ENCODE measurements at places on chromosomes 2 and 18. TPM values are rescaled to one million over a fixed set of nuclear protein-coding genes. Genes with fewer than 3 reads are reported as not detected.

- no peak for DNase-seq
Measured at GRCh38 chr18:65808759-65809158, 57.9 kb downstream of the CDH7 start.

DNA sequence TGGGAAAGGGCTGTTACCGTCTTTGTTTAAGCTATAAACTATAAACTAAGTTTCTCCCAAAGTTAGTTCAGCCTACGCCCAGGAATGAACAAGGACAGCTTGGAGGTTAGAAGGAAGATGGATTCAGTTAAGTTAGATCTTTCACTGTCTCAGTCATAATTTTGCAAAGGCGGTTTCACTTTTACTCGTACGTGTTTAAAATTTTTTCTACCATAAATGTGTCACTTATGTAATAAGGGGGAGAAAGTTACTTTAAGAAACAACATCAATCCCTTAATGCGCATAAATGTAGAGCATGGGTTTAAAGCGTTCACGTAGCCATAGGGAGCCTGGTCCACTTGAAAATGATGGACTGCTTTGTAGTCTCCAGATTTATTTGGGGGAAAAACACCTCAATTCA is 71.3 kb downstream of the SNORC start:
- no peak for DNase-seq

- no peak for DNase-seq
Measured at GRCh38 chr18:47247416-47248114, 3.9 kb downstream of the SKOR2 start.

DNA sequence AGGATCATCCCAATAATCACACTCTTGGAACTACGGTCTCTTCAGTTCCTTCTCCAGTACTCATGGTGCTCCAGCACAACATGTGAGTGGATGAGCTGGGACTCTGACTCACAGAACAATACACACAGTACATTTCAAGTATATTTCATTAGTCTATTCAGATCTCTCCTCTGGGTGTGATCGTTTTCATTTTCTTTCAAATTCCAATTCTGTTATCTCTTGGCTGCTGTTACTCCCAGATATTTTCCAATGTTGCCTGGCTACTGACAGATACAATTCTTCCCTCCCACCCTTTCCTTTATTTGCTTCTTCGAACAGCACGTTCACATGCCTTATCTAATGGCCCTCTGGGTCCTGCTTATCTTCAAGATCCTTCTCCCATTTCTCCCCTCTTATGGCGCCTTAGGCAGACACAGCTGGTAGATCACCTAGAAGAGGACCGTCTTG is 216.0 kb downstream of the ACKR3 start:
- no peak for DNase-seq

SNORC gene
- total RNA-seq, result 0.86 TPM

ANTXR1 gene
- 57.0 TPM for total RNA-seq

DNA sequence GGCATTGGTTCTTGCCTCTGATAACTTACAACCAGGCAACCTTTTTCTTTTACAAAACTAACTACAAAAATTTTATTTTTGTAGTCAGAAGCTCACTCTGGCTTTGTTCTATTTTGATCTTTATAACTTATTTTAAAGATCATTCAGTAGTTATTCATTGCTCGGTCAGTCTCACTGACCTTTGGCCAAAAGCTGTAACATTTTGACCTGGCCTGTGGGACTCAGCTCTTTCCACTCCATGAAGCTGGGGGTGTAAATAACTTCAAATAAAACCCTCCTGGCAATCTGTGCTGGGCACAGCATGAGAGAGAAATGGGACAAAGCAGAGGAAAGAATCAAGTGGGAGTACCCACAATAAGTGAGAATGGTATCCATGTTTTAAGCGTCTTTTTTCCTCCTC is 380.7 kb downstream of the SETBP1 start:
- DNase-seq, result no peak

GRCh38 chr2:386406-387103 is 98.7 kb upstream of the ALKAL2 start:
- no peak for DNase-seq

DNA sequence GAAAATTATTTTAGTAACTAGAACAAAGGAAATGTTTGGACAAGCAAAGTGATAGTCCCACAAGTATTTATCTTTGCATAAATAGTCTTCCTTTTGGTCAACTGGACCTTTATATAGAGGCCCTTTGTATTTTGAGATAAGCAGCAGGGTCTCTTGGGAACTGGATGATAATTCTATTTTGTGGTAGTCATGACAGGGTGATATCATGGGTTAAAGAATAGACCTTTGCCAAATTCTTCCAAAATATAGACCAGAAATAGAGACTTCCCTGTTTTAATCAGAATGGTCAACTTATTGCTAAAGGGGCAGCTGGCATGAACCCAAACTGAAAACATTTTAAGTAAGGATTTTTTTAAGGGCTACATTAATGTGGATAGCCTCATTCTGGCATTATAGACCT is 10.5 kb downstream of the PLEK start:
- DNase-seq, result no peak

- no peak for DNase-seq
Measured at GRCh38 chr18:77118256-77119090, 14.1 kb downstream of the MBP start.

DNA sequence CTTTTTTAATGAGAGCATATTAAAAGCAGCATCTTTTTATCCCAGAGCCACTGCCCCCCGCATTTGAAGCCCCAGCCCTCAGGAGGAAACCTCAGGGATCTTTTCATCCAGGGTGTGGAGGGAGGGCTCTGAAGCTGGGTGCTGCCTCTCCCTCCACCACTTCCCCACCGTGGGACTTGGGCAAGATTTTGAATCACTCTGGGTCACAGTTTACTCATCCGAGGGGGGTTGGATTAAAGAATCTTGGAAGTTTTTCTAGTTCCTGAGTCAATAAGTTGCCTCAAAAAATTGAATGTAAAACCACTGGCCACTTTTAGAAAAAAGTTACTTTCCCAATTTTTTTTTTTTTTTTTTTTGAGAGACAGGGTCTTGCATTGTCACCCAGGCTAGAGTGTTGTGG is 62.0 kb upstream of the ANKRD44 start:
- DNase-seq, result no peak

ASXL3 gene
- not detected for total RNA-seq

GRCh38 chr2:98334439-98335078 is 11.7 kb upstream of the CNGA3 start:
- peak; percentile 90 for DNase-seq

- DNase-seq, result no peak
Measured at GRCh38 chr2:239729681-239730566, 295.2 kb downstream of the NDUFA10 start.

GRCh38 chr2:147045113-147045512 is 799.7 kb upstream of the ACVR2A start:
- peak; percentile 32 for DNase-seq

DNA sequence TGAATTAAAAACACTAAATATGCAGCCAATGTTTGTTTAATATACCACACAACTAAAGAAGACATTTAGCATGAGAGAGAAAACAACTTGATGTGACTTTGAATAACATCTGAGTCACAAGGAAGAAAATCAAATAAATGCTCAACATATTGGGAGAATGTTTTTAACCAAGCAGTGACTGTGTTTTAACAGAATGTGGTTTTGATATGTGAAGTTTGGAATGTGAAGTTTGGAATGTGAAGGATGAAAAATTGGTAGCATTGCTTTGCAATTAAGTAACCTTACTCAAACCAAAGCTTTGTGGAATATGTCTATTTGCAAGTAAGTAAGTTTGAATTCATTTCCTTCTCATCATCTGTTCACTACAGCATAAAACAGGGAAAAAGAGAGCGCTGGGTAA is 128.2 kb upstream of the DNAJC10 start:
- DNase-seq, result peak; percentile 90

Measured in A172 (cell line).